ENCODE measurements at places on chromosomes 11 and 22.

DNA sequence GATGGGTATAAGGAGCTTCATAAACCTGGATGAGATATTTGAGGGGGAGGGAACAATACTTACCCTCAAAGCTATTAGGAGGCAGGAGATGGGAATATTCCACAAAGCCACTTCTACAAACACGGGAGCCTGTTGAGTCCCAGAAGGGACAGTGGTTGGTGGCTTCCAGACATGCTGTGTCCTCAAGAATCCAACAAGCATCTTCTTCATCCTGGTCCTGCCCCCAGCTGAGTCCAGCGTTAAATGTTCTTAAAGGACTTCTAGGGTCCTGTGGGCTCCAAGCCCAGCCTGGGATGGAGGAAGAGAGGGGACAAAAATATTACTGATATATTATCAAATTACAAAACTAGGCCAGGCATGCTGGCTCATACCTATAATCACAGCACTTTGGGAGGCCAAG is 2.3 kb downstream of the CSKMT start:
- DNase-seq = no peak

GRCh38 chr11:126570489-126570888 is 215.0 kb downstream of the ST3GAL4 start:
- peak; percentile 17 for DNase-seq

DNA sequence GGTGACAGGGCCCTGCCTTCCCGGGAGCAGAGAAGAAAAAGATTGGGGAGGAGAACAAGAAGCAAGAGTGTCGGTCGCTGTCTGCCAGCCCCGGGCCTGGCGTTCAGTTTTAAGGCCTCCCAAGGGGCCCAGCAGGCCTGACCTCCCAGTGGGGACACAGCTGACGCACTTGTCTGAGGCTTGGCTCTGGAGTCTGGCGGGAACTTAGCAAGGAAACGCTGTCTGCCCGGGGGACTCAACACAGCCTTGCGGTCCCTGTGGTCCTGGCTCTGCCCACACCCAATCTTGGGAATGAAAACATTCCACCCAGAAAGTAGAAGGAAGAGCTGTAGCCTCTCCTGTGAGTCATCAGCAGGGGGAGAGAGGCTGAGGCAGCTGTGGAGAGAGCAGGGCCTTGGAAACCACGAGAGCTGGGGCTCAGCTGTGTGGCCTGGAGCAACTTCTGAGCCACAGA is 54.4 kb downstream of the TRAF6 start:
- DNase-seq = peak; percentile 89

DNA sequence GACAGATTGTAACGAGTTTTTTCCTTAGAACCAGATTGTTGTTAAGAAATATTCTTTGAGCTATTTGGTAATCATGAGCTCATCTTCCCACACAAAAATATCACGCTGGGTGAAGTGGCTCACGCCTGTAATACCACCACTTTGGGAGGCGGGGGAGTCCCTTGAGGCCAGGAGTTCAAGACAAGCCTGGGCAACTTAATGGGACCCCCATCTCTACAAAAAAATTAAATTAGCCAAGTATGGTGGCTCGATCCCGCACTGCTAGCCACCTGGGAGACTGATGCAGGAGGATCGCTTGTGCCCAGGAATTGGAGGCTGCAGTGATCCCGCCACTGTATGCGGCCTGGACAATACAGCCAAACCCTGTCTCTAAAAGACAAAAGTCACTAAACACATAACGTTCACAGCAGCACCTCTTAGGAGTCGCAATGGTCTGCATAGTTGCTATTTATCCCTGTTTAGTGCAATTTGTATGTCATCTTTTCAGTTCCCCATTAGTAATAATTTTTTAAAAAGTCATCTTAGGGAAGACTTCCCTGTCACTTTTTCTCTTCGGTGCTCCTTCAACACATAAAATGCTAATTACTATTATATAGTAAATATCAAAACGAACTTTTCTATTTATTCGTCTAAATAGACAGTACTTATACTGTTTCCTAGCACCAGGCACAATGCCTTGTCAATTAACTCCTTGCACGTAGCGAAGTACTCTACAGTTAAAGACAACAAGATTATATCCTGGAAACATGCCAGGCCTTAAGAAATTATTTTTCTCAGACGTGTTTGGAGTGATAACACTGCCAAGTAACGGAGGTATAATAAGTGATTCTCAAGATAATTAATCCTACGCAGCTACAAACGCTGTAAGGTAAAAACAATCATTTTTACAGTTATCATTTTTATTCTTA is 1.1 kb downstream of the ST13 start:
- DNase-seq = peak; percentile 51

DNA sequence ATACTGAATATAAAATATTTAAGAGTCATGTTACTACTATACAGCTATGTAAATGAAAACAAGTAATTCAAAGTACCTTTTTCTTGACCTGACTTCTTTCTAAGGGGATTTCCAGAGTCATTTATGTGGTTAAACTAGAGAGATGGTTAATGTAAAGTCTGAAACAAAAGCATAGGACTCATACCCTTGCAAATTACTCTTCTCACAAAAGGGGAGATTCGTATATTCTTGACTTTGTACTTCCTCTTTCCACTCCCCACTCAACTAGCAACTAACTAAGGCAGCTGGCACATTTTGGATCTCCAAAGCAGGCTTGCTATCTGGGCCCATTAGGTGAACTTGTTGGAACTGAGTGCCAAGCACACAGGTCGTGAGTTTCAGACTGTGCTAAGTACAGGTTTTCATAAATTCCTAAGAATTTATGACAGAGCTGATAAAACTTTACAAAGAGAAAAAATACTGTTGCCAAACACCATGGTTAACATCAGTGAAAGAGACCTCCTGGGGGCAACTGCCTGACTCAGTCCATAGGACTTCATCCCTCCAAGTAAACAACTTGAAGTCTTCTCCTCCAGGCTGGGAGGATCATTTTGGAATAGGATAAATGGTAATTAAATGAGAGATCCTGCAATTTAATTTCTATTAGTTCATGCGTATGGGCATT is 77.0 kb upstream of the DDI1 start:
- DNase-seq = no peak

GRCh38 chr22:44363013-44363979 is 50.5 kb upstream of the SHISAL1 start:
- DNase-seq = no peak

- peak; percentile 11 for DNase-seq
Observed at GRCh38 chr11:128789497-128790150, 77.5 kb downstream of the KCNJ1 start.

DNA sequence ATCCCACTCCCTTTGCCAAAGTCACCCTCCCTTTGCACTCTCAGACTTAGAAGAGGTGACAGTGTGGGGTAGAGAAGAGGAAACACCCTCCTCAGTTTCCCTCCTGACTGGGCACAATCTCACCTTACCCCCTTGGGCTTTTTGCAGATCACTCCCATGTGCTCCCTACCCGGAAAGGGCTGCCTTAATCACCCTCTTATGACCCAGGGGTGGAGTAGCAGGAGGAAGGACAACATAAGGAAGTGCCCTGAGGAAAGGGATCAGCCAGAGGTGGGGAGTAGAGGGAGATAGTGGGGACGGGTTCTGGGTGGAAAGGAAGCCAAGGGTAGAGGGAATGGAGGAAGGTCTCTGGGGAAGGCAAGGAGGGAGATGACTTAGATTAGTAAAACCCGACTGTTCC is 52.0 kb downstream of the NRXN2 start:
- DNase-seq = no peak

All from A673 (cell line).